Skeletal muscle cell (primary cell): ENCODE measurements at places on chromosomes 12 and 14.
A peak's percentile ranks its signal among the peaks of the same experiment; 100 is the strongest.

- no peak for DNase-seq
Observed at GRCh38 chr12:102534899-102535298, 54.5 kb upstream of the IGF1 start.

- no peak for DNase-seq
Observed at GRCh38 chr12:129202109-129202814, 349.0 kb downstream of the GLT1D1 start.

GRCh38 chr12:108646600-108647579 lies 13.2 kb upstream of the SELPLG start:
- DNase-seq, result no peak

GRCh38 chr14:96247031-96247430 lies 9.0 kb upstream of the BDKRB1 start:
- no peak for DNase-seq

GRCh38 chr14:90629471-90629870 lies 186.8 kb downstream of the TTC7B start:
- no peak for DNase-seq

- DNase-seq, result no peak
Observed at GRCh38 chr12:47828008-47828975, 8.6 kb upstream of the HDAC7 start.

DNA sequence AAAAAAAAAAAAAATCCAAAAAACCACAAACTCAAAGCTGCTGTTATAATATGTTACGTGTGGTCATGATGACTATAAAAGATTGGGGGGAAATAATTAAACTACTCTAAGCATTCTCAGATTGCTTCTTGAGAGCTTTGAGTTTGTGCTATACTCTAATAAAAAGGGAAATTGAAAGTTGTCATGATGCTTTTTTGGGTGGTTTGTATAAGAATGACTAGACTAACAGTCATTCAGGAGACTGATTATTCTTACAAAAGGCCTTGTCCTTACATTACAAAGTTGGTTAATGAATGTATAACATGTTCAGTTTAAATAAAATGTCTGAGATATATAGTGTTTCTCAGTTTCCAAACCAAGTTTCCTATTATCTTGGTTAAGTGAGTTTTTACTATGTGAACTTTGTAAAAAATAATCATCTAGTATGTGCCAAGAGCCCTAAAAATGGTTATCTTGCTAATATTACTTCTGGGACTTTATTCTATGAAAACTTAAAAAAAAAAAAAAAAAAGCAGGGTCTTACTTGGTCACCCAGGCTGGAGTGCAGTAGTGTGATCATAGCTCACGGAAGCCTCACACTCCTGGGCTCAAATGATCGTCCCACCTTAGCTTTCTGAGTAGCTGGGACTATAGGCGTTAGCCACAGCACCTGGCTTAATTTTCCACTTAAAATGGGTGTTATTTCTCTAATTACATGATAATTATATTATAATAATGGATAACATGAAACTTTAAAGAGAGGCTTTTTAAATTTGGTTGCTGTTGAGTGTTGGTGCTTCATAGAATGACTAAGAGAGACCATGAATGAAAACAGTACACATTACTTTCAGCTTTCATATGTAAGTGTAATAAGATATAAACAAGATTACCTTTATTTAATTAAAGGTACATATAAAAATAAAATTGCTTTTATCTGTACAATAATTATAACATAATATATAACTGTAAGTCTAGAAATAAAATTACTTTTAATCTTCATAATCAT lies 459.6 kb upstream of the RGS6 start:
- no peak for DNase-seq

DNA sequence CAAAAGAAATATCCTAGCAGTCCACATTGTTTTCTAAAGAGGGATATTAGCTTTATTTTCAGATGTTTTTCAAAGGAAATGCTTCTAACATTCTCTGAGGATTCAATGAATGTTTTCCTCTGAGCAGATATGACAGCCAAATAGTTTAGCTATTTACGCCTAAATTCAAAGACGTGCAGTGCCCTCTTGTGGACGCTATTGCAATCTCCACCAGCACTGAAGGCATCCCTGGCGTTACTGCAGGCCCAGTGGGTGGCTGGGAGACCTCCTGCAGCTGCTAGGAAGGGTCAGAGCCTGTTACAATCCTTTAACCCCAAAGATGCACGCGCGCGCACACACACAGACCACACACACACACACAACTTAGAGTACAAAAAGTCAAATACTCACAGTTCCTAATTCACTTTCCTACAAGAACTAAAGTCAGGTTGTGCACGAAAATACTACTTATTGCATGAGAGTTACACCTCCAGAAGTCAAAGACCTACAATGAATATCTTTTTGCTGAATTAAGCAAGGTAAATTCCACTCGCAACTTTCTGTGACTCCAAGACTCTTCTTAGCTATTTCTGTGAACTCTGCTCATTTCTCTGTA lies 589.3 kb upstream of the TMEM132C start:
- DNase-seq, result peak; percentile 48

- DNase-seq, result no peak
Observed at GRCh38 chr12:85029456-85029855, 6.6 kb downstream of the TSPAN19 start.

DNA sequence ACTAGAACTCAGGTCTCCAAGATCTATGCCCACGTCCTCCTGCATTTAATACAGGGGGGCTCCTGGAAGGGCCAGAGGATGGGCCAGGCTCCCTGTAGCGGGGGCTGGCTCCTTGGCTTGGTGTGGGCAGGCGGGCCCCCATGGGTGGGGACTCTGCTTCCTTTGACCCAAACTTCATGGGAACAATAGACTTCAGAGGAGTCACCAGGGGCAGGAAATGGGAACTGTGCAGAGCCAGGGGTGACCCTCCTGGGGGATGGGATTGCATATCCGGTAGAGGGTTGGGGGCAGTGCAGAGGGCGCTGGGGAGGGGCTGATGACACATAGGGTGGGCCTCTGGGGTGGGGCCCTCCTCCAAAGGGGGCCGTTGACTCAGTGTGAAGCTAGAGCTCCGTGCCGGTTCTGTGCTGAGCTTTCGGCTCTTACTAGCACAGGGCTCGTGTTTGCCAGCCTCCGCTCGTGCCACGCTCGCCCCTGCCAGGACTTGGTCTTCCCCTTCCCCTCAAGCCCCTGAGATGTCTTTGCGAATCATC lies 4.6 kb downstream of the TEAD4 start:
- DNase-seq, result no peak

DNA sequence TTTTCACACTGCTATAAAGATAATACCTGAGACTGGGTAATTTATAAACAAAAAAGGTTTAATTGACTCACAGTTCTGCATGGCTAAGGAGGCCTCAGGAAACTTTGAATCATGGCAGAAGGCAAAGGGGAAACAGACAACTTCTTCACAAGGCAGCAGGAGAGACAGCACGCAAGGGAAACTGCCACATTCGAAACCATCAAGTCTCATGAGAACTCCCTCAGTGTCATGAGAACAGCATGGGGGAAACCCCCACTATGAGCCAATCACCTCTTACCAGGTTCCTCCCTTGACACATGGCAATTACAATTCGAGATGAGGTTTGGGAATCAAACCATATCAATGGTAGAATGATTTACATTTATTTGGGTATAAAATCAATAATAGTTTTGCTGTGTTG lies 558.5 kb downstream of the TMTC2 start:
- no peak for DNase-seq

GRCh38 chr14:69582829-69583228 lies 8.2 kb upstream of the CCDC177 start:
- no peak for DNase-seq

DNA sequence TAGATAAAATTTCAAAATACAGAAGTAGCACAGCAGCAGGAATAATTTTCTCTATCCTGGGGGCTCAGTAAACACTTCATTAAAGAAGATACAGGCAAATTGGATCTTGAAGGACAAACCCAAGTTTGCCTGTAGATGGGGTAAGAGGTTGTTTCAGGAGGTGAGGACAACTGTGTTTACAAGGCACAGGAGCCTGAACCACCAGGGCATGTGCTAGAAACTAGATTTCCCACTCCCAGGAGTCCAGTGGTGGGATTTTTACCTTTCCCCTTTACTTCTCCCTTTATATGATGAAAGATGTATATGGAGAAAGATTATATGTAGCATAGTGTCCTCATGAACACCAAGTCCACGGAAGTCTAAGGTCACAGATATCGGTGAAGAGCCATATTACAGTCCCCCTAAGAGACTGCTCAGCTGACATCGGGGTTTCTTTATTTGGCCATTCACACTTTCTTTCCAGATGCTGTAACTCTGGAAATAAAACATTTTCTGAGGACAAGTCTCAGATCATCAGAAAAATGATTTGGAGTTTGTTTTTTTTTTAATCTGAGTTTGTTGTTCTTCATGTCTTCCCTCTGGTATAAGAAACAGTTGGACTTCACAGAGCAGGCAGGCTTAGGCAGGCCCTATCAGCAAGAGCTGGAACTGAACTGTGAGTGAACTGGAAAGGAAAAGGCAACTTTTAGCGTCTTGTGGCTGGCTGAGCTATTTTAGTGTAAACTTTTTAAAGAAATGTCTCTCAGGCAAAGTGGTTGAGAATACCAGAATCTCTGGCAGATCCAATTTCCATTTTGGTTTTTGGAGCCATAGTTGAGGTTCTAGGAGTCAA lies 8.0 kb upstream of the EVL start:
- no peak for DNase-seq

DNA sequence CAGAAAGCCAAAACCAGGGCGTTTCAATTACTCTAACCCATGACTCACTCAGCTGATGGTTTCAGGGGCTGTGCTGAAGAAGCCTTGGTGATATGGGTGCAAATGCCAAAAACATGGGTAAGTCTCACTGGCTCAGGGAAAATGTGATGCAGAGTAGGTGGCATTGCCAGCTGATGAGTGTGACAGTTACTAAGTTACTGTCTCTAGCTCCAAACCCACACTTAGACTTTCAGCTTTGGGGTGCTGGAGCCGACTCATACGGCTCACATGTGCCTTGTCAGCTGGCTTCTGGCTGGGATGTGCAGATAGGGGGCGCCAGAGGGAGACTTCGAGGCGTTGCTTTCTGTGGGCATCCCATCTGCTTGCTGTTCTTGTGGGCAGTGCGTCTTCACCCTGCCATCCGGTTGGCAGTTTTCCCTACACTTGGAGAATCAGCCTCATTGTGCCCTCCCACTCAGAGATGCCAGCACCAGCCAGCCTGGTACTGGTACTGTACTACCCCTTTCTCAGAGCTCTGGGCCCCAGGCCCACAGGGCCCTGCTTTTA lies 11.1 kb upstream of the KRT7 start:
- no peak for DNase-seq

GRCh38 chr14:94921882-94922585 lies 152.1 kb upstream of the GSC start:
- no peak for DNase-seq
